ENCODE measurements at places on chromosomes 5 and 9.
A peak's percentile ranks its signal among the peaks of the same experiment; 100 is the strongest.

DNA sequence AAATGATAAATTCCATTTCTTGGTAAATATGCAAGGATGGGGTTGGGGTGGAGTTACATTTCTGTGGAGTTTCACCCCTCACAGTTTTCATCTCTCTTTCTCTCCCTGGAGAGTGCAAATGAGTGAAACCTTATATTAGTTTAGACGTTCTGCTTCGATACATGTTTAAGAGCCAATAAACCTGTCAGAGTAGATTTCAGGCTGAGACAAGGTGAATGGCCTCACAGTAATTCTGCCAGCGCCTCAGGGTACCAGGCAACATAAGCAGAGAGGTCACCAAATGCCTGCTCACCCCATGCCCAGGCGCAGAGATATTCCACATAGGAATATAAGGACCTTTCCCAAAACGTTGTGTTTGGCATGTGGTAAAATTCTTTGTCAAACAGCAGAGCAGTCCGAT lies 154.9 kb upstream of the VLDLR start:
- DNase-seq = no peak

- DNase-seq = no peak
Observed at GRCh38 chr9:5408596-5408995, 29.1 kb downstream of the PLGRKT start.

- DNase-seq = no peak
Observed at GRCh38 chr5:154059039-154059430, 20.3 kb downstream of the MFAP3 start.

DNA sequence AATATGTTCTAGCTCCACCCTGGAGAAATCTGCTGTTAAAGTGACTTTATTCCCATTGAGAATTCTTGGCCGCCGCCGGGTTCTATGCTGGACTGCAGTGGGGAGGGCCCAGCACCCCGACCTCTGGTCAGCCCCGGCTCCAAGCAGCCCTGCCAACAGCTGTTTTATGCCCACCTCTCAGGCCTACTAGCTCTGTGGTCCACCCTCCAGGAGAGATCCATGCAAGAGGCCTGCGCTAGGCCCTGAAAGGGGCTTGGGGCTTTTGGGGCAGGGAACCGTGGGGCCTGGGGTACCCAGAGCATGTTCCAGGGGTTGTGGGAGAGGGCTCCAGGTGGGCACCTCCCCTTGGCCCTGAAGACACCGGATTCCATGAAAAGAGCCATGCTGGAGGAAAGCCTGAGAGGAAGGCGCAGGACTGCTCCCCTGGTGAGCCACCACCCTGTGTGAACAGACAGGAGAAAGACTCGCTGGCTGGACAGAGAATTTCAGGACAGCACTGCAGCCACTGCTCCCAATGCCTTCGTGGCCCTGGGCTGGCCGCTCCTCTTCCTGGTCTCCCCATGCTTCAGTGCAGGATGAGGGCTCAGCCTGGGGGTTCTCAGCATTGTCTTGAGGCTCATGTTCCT lies 44.6 kb upstream of the RUFY1 start:
- DNase-seq = no peak

GRCh38 chr5:67272453-67273130 lies 76.0 kb upstream of the CD180 start:
- no peak for DNase-seq

DNA sequence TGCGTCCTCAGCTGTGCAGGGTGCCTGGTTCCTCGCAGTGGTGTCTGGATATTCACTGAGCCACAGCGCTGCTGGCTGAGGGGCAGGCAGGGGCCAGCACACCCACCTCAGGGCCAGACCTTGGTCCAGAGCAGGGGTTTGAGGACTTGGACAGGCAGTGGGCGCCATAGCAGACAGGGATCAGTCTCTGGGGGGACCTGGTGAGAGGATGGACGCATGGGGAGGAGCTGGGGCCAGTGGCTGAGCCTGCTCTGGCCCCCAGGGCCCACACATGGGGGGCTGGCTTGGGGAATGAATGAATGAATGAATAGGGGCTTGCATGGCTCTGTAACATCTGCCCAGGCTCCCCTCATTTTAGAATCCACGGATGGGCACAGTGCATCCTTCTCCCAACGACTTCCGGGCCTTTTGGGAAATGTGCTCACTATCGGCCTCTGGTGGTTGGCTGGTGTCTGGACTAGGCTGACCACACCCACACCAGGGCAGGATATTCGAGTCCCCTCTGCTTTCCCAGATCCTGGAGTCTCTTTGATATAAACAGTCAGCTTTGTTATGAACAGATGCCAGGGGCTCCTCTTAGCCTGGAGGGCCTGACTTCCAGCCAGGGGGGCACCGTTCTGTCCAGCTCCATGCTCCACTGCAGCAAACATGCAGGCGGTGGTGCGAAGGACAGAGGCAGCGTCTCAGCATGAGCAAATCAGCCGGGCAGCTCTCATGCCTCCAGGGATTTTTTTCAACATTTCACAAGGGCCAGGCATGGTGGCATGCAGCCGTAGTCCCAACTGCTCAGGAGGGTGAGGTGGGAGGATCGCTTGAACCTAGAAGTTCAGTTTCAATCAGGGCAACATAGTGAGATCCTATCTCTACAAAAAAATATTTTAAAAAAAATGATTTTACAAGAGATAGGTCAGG lies 62.6 kb downstream of the NEK6 start:
- DNase-seq = peak; percentile 69

- DNase-seq = no peak
Observed at GRCh38 chr9:6921315-6921714, 163.5 kb downstream of the KDM4C start.

DNA sequence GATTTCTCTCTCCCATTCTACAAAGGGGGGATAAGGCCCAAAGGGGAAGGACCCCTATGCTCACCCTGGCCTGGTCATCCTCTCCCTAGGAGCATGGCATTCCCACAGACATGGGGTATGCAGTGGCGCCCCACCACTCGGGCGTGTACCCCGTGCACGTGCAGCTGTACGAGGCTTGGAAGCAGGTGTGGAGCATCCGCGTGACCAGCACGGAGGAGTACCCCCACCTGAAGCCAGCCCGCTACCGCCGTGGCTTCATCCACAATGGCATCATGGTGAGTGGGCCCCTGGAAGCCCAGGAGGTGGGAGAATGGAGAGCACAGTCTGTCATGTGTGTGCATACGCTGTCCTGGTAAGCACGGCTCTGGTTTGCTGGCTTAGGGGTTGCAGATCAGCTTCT lies 27.7 kb downstream of the NDST1 start:
- DNase-seq = no peak

DNA sequence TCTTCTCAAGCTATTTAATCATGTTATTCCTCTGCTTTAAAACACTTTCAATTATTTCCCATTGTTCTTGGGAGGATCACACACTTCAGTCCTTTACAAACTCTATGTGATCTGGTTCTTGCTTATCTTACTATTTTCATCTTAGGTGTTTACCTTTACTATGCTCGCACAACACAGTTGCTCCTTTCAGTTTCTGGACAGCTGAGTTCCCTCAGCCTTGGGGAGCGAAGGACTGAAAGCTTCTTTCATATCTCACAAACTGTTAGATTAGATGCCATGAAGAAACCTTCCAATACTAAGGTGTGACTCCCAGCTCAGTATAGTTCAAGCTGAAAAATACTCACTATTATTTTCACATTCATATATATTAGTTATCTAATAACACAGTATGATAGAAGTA lies 117.9 kb downstream of the CDC42SE2 start:
- no peak for DNase-seq

- DNase-seq = no peak
Observed at GRCh38 chr9:5425006-5425628, 12.6 kb downstream of the PLGRKT start.

- DNase-seq = no peak
Observed at GRCh38 chr5:168734620-168735300, 155.6 kb upstream of the PANK3 start.

GRCh38 chr5:66621146-66621545 lies 25.0 kb downstream of the MAST4 start:
- no peak for DNase-seq

DNA sequence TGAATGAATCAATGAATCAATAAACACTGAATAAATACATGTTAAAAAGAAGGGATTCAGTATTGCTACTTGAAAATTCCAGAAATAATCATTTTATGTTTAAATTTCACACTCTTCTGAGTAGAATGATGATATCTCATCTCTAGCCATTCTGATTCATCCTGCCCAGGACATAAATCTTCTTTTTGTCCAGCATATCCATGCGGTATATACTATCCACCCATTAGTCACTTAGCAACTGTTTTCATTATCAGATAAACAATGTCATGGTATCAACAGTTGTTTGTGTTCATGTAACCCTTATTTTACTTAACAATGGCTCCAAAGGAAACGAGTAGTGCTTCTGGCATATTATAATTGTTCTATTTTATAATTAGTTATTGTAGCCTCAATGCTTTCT lies 432.4 kb upstream of the SMC2 start:
- DNase-seq = no peak

DNA sequence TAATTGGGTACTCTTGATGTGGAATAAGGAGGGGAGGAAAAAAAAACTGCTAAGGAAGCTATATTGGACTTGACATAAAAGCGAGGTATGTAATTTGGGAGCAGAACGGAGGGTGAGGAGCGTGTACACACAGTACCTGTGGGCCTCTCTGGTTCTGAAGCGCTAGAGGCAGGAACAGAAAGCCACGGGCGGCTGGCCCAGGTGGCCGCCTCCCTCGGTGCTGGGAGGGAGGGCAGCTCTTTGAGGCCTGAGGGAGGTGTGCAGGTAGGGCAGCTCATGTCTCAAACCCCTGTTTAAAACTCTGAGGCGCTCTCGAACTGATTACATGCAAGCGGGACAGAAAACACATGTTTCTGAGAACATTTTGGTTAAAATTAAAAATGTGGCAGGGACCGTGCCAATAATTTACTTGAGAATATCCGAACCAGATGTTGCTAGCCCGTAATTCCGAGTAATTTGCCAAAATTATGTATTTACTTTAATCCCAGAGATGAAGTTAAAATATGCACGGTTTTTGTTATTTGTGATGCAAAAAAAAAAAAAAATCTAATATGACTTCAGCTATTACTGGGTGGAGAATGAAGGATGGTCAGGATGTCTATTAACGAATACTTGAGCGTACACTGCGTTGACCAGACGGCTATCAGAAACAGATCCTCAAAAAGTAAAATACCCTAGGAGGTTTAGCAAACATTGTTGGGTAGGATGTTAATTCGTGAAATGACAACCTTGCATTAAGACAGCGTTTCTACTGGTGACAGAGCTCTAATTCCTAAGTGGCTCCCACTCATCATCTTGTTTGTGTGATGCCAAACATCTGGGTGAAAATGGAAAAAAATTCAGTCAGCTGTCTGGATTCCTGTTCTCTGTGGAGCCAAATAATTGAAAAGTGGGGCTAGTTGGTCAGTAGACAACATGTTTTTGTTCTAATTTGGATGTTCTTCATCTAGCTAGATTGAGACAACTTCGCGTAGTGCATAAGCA lies 24.4 kb upstream of the STC2 start:
- no peak for DNase-seq

DNA sequence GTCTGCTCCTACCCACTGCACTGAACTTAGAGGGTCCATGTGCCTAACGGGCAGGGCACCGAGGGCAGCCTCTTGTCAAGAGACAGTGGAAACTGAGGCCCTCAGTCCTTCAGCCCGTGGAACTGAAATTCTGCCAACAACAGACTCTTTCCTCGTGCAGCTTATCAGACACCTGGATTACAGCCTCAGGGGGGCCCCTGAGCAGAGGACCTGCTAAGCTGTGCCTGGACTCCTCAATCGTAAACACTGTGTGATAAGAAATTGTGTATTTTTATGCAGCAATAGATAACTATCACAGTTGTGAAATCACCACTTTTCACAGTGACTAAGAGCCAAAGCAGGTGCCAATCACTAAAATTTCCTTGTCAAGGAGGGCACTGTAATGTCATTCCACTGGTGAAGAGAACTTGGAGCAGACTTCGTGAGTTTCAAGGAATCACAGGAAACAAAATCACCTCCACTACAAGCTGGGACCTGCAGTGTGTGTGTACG lies 33.4 kb upstream of the CTSV start:
- DNase-seq = no peak

DNA sequence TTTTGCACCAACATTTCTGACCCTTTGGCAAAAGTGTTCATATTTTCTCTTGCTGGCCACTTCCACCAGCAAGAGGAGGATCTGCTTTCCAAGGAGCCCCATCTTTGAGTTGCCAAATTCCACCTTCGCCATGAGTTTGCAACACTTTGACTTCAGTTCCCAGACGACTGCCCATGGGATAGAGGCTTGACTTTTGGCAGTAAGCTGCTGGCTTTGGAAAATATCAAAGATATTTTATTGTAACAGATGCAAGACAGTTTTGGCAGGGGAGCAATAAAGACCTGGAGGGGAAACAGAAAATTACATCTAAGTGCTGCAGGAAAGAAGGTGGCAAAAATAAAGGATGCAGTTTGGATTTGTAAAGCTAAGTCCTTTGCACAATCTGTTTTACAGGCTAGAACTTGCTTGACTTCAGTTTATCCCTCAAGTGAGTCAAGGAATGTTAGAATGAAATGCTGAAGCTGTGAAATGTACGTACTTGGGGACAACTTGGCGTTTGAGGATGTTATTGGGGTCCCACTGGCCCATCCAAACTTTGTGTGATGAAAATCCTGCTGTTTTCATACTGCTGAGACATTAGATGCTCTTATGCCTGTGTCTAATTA lies 232.9 kb downstream of the GOLPH3 start:
- DNase-seq = no peak

DNA sequence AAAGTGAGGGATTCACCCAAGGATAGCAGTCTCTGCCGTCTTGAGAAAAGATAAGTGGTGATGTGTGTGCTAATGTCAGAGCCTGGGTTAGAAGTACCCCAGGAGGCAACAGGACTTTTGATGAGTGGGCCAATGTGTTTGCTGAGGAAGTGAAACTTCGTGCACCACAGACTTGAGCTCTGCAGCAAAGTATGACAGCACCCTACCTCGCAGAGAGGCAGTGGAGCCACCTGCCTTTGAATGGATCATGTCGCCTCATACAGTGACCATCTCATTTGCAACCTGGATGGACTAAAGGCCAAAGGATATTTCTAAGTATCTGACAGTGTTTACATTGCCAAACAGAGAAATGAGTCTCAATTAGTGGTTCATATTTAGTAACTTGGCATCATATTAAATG lies 593.9 kb upstream of the GRAMD2B start:
- no peak for DNase-seq

DNA sequence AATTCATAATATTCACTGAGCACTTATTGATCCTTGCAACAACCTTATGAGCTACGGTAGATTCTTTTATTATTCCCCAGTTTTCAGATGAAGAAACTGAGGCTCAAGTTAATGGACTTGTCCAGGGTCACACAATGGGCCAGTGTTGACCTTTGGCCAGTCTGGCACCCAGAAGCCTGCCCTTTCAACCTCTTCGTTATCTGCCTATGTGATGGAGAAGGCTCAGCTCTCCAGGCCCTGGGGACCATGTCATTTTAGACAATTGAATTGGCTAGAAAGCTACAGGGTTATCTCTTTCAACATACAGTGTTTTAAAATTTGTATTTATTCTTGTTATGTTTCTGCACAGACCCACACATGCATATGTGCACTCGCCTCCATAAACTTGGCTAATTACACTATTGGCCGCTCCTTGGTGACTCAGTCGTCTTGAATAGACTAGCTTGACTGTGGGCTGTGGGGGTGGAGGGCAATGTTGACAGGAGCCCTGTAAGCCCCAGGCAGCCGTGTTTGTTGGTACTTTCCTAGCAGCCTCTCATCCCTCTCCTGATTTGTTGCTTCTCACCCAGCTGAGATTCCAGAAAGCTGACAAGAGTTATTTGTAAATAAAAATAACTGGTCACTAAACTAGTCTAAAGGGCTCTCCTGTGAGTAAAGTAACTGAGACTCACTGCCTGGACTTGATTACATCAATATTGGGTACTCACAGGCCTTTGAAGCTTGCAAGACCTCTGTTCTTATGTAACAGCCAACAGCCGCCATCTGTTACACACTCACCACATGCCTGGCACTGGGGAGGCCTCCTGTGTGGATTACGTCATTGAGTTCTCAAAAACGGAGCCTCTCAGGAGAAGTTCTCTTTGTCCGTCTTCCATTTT lies 8.5 kb upstream of the ANGPTL2 start:
- DNase-seq = no peak

All from omental fat pad (tissue), 4 donors.